ENCODE measurements at places on chromosomes 11 and 22. TPM values are rescaled to one million over a fixed set of nuclear protein-coding genes. Genes with fewer than 3 reads are reported as not detected.
A peak's percentile ranks its signal among the peaks of the same experiment; 100 is the strongest.

GRCh38 chr11:36155124-36155561 lies 134.1 kb downstream of the COMMD9 start:
- no peak for DNase-seq
- H3K36me3 ChIP-seq: no peaks in the 10 kb centered on the region
- no peak overlapping the region for H3K27ac ChIP-seq
- no peaks in the 10 kb centered on the region for H3K4me1 ChIP-seq

The PANX3 gene
- not detected for total RNA-seq

The C11orf52 gene
- 1.5 TPM for total RNA-seq

The GRAMD1B gene
- total RNA-seq: 3.8 TPM

DNA sequence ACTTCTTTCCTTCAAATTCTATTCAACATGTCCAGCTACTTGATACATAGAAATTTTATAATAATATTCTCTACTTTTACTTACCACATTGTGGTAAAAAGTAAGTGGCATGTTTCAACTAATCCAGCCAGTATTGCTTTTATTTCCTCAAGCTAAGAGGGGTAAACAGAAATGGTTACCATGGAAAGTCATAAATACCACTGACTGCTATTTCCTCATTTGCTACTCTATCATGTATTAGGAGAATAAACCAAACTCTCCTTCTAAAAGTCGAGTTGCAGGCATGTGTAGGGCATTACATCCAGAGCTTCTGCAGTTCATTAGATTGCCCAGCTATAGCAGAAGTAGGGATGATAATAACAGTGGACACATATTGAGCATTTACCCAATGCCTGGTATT lies 208.4 kb downstream of the MAML2 start:
- H3K4me1 ChIP-seq: peaks cover 30% of the 10 kb centered on the region
- H3K27me3 ChIP-seq: no peaks in the 10 kb centered on the region
- no peak overlapping the region for H3K4me3 ChIP-seq
- DNase-seq: no peak

The PNPLA5 gene
- total RNA-seq: not detected

DNA sequence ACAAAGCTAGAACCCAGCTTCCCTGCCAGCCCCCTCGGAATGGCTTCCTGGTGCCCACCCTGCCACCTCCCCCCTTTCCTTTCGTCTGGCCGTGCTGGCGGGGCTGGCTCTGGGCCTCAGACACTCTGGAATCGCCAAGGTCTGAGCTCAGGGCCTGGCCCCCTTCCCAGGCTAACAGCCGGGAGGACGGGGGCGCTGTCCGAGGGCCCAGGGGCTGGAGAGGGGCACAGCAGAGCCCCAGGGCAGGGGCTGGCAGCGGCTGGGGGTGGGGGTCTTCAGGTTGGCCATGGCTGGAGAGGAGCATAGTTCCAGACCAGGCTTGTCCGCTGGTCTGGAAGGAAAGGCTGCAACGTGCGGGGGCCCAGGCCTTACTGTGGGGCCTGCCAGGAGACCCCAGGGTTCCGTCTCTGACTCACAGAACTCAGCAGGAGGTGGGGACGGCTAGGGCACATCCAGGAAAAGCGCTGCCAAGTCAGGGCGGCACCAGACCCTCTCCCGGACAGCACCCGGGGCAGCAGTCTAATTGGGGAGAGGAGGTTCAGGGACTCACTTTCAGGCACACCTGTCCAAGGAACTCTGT lies 861 bp upstream of the LTBP3 start:
- peak overlapping the region; percentile 98 for H3K27ac ChIP-seq
- H3K36me3 ChIP-seq: no peaks in the 10 kb centered on the region
- H3K4me3 ChIP-seq: peak overlapping the region; percentile 70
- H3K4me1 ChIP-seq: no peaks in the 10 kb centered on the region

The TYR gene
- not detected for total RNA-seq

Data from right atrium auricular region (tissue), 2 donors.